Activated CD4-positive, alpha-beta T cell treated with anti-CD3 and anti-CD28 coated beads for 24 hours (primary cell): ENCODE measurements at places on chromosomes 6 and 20.

DNA sequence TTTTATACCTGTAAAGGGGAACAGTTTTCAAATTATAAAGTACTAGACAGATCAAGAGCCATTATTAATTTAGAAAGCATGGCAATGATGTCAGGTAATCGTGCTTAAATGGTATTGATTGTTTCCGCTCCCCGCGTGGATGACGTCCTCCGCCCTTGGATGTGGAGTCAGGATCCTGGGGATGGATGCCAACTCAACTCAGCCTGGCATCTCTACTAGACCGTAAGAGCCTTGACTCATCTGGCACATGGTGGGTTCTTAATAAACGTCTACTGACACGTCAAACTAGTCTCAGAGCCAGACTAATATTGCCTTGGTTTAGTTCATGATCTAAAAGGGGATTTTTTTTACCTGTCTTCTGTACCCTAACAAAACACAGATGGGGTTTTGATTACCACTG, 80.2 kb downstream of the LRFN2 start:
- no peak for DNase-seq

DNA sequence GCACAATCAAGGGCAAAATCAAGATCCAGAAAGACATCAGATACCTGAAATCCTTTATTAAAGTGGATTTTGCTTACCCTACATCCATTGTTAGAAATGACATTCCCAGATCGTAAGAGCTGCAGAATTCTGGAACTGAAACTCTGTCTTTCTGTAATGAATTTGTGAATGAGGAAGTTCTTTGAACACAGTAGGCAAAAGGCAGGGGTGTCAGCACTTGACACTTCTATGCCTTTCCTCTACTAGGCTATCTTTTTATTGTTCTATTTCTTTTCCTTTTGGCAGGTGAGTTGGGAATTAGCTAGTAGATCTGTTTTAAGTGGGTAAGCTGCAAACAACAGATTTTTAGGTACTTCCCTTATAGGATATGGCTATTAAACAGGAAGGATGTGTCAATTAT, 126.3 kb downstream of the CARMIL1 start:
- no peak for DNase-seq

- no peak for DNase-seq
Observed at GRCh38 chr6:54115966-54116365, 4.7 kb downstream of the MLIP start.

GRCh38 chr6:35969646-35970045, 48.7 kb upstream of the SRPK1 start:
- no peak for DNase-seq

GRCh38 chr20:1463971-1464570, 2.6 kb downstream of the NSFL1C start:
- DNase-seq: no peak
